ENCODE measurements at places on chromosomes 2 and 18. TPM values are rescaled to one million over a fixed set of nuclear protein-coding genes. Genes with fewer than 3 reads are reported as not detected.

SYT4 gene
- not detected for total RNA-seq

- DNase-seq: no peak
These were observed 49.2 kb downstream of the FBXO48 start for GRCh38 chr2:68417926-68418325.

LHCGR gene
- not detected for total RNA-seq

FOXI3 gene
- not detected for total RNA-seq

SPATA3 gene
- not detected for total RNA-seq

All from posterior vena cava (tissue), 2 donors.